Glomerular endothelial cell (primary cell): ENCODE measurements at places on chromosomes 6 and 20. TPM values are rescaled to one million over a fixed set of nuclear protein-coding genes. Genes with fewer than 3 reads are reported as not detected.
A peak's percentile ranks its signal among the peaks of the same experiment; 100 is the strongest.

GRCh38 chr6:151847064-151847463 is 39.6 kb downstream of the ESR1 start:
- DNase-seq: peak; percentile 23

GRCh38 chr6:104601721-104602120 is 258.0 kb downstream of the HACE1 start:
- no peak for DNase-seq

DNA sequence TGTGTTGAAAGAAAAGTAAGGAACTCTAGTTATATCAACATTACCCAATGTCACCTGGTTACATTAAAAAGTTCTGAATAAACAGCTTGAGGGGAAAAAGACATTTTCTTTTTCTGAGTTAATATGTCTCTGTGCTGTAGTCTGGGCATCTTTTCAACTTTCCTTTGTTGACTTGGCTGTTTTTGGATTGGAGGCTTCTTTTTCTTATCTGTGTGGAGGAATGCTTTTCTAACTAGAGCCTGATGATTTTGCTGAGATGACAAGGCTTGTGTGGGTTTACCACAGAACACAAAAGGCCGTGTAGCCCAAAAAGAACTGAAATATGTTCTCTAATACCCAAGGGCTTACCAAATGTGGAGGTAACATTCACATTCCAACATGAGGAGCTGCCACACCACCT is 161.8 kb downstream of the KCNQ5 start:
- DNase-seq: no peak

GRCh38 chr6:138403324-138403800 is 661 bp upstream of the HEBP2 start:
- no peak for DNase-seq

The PKIB gene
- 1.9 and 8.5 TPM in 2 replicates for total RNA-seq

The PRKN gene
- 0.63 and 0.93 TPM in 2 replicates for total RNA-seq

The RNF144B gene
- 30.3 and 33.4 TPM in 2 replicates for total RNA-seq
